ENCODE measurements at places on chromosomes 5 and 9. TPM values are rescaled to one million over a fixed set of nuclear protein-coding genes. Genes with fewer than 3 reads are reported as not detected.

The COL23A1 gene
- total RNA-seq, result not detected

The KCNMB1 gene
- not detected for total RNA-seq

The TAF11L4 gene
- not detected for total RNA-seq

The OBP2A gene
- not detected for total RNA-seq

The ADGRD2 gene
- total RNA-seq, result not detected
